DMS 273 treated with DMSO at 0.1 percent for 48 hours (cell line): ENCODE measurements at places on chromosomes 4 and X.

DNA sequence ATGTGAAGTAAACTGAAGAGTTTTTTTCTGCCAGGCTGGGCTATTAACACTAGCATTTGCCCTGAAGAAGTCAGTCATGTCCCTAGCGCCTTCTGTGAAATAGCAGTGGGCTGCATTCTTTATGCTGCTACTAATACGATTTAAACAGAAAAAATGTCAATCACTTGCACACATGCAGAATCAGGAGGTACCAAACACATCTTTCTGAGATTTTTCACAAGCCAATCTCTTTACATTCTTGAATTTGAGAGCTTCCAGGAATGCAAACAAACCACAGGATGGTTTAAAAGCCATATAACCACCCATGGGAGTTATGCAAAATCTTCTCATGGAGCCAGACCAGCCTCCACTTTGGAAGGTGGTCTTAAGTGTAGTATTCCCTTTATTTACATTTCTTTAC, 220.1 kb downstream of the IQCM start:
- no peak for DNase-seq

- DNase-seq: no peak
Measured at GRCh38 chrX:51496501-51497291, at the start of gene NUDT11. Gene NUDT11, minus strand, starts transcription at chrX:51496592. Its CDS starts 148 bp downstream, at chrX:51496444.

DNA sequence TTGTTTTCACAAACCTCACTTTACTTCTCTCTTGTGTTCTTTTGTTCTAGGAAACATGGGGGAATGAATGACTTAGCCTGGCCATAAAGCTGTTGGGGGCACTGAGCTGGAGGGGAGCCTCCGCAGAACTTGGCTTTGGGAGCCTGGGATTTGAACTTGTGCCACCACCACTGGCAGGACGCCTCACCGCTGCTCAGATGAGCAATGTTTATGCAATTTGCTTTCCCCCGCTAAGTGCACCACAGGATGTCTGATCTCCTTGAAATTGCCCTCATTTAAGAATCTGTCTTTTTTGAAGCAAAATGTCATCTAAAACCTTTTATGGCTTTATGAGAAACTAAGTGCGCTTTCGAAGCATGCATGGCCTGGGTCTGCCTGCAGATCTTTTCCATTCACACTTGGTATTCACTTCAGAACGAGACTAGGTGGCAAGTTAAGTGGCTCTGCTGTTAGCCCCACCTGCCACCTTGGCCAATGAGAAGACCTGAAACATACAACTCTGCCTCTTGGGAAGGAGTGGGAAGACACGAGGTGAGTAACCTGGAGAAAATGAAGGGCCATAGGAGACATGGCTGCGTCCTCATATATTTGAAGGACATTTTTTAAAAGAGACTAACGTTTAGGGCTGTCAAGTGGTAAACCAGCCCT, 119.3 kb downstream of the LDB2 start:
- DNase-seq: no peak

- DNase-seq: no peak
Measured at GRCh38 chr4:85637778-85638177, 162.8 kb downstream of the ARHGAP24 start.

DNA sequence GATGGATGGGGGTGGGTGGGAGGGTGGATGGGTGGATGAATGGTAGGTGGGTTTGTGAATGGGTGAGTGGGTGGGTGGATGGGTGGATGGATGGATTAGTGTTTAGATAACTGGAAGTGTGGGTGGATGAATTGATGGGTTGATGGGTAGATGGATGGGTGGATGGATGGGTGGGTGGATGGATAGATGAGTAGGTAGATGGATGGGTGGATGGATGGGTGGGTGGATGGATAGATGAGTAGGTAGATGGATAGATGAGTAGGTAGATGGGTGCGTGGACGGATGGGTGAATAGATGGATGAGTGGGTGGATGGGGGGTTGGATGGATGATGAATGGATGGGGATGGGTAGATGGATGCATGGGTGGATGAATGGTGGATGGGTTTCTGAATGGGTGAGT, 20.3 kb upstream of the ASMTL start:
- no peak for DNase-seq

DNA sequence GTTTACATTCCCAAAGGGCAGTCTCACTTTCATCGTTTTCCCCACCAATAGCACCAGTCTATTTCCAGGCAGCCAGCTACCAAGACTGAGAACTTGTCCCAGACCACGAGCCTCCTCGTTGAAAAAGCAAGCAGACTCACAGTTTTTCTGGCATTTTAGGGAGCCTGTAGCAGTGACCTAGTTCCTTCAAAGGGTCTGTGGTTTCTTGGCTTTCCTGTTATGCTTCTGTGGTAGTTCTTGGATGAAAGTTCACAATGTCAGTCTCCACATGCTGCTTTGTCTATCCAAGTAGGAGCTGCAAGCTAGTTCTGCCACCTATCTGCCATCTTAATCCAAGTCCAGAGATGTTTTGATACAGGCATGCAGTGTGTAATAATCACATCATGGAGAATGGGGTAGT, 151.6 kb upstream of the ZC4H2 start:
- no peak for DNase-seq

DNA sequence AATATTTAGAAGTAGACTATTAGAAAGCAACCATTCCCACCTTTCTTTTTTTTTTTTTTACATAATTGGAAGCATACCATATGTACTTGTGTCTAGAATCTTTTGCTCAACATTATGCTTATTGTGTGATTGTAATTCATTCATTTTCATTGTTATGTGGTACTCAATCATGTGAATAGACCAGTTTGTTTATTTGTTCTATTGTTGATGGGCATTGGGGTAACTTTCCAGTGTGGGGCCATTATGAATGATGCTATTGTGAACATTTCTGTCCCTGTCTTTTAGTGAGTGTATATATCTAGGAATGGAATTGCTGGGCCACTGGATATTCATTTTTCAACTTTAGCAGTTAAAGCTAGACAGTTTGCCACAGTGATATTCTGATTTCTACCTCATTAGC, 62.5 kb upstream of the MCUB start:
- DNase-seq: no peak

DNA sequence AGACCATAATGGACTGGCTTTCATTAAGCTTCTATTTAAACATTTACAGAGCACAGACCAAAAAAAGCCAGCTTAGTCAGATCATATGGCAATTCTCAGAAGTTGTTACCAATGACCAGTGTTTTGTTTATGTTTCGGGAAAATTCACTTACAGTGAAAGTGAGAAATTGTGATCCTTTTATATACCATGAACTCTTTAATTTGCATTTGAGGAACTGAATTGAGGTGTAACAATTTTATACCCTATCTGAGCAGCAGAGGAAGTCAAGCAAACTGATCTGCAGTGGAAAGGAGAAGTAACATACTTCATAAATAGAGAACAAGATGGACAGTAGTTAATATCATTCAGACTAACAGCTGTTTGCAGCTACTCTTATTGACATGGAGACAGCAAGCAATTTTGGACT, 97.1 kb downstream of the TMA16 start:
- DNase-seq: no peak

- DNase-seq: no peak
Measured at GRCh38 chr4:122803788-122804208, 22.8 kb upstream of the FGF2 start.
